Body of pancreas (tissue), 4 donors: ENCODE measurements at places on chromosomes 7 and 10.

GRCh38 chr7:1175967-1176851 lies 16.2 kb upstream of the ZFAND2A start:
- DNase-seq = peak; percentile 89

DNA sequence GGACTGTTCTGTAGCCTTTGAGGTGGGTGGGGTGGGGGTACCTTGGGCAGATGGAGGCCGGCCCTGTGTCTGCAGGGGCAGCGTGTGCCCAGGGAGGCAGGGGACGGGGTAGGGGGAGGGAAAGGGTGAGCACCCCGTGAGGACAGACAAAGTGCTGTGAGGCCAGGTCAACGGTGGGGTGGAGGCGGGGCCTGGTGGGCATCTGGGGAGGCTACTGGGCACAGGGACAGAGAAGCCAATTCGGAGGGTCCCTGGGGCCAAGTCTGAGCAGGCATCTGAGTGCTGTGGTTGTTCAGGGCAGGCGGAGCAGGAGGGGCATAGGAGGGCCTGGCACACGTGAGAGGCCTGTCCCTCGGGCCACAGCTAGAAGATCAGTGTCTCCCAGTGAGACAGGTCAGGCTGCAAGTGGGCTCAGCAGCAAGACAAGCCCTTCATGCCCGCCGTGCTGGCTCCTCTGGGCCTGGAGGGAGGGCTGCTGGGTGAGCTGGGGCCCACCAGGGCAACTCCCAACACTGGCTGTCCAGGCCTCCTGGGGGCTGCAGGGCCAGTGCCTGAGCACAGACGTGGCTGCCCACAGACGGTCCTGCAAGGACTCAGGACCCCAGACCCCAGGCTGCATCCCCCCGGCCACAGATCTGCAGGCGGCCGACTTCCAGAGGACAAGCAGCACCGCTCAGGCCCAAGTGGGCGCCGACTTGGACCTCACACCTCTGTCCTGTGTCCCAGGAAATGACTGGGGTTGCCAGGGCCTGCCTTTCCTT lies 26.4 kb upstream of the KNDC1 start:
- DNase-seq = no peak

GRCh38 chr7:146636581-146636980 lies 520.0 kb downstream of the CNTNAP2 start:
- no peak for DNase-seq

- DNase-seq = no peak
Observed at GRCh38 chr10:112456533-112456932, 9.5 kb downstream of the VTI1A start.

GRCh38 chr10:131971591-131971990 lies 10.1 kb downstream of the BNIP3 start:
- no peak for DNase-seq

DNA sequence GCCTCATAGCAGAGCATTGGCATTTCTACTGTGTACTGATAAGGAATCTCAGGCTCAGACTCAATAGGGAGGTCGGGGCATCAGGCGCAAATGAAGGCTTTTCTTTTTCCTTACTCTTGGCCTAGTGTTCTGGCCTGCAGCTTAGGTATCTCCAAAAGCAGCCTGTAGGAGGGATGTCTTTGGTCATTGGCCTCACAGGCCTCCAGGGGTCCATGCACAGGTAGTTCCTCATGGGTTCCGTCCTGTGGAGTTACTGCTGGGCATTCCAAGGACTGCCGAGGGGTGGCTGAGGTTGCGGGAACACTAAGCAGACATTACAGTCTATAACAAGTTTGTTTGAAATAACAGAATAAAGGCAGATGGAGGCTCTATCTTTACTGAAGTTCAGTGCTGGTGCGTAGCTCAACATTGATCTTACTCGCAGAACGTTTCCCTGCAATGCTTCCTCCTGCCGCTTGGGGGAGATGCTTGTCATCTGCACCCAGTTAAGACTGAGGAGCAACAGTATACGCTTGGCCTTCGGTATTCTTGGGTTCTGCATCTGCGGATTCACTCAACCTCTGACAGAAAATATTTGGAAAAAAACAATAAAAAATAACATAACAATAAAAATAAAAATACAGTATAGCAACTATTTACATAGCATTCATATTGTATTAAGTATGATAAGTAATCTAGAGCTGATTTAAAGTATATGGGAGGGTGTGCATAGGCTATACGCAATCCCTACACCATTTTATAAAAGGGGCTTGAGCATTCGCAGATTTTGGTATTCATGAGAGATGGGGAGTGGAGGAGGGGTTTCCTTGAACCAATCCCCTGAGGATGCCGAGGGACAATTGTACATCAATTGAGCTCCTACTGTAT lies 58.9 kb downstream of the SH2D4B start:
- DNase-seq = peak; percentile 18

DNA sequence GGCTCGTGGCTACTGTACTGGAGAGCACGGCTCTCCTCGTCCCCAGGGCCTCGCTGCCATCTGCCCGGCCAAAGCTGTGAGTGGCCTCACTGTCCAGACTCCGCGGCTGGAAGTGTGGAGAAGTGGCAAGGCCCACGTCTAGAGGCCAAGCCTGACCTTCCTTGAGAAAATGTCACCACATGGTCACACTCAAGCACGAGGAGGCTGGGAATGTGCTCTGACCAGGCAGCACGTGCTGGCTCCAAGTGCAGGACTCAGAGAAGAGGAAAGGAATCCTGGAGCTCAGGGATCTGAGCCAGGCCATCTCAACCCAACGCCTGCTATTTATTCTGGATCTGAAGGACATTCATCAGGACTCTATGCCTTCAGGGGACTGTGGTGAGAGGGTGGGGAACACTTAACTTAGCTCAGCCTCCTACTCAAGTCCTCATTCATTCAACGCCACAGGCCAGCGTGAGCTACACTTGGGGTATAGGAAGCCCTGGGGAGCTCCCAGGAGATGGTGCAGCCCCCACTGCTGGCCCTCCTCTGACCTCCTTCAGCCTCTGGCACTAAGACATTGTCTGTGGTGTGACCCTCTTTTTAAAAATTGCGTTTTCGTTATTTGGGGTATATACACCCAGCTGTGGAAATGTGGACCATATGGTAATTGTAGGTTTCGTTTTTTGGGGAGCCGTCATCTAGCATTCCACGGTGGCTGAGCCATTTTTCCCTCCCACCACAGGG lies 29.0 kb downstream of the EN2 start:
- no peak for DNase-seq

DNA sequence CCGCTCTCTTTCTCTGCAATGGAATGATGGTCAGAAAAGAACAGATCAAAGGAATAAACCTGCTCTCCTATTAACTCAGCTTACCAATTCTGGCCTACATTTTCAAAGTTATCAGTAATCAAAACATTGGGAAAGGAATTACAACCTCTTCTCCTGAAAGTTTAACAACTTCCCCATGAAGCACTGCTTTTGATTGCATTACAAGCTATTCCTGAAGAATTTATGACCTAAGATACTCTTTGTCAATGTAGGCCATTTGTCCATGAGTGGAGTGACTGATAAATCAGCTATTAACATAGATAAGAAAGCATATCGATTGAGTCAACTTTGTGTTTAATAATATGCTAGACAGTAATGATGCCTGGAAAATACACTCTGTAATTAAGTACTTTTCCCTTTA lies 271.7 kb upstream of the C7orf33 start:
- no peak for DNase-seq

GRCh38 chr7:148187471-148187870 lies 403.1 kb upstream of the C7orf33 start:
- DNase-seq = no peak

GRCh38 chr10:14062528-14063260 lies 268.0 kb downstream of the FRMD4A start:
- DNase-seq = no peak

- DNase-seq = no peak
Observed at GRCh38 chr10:11150879-11151415, 133.3 kb downstream of the CELF2 start.

- no peak for DNase-seq
Observed at GRCh38 chr7:143280160-143280559, 4.6 kb upstream of the TMEM139 start.

DNA sequence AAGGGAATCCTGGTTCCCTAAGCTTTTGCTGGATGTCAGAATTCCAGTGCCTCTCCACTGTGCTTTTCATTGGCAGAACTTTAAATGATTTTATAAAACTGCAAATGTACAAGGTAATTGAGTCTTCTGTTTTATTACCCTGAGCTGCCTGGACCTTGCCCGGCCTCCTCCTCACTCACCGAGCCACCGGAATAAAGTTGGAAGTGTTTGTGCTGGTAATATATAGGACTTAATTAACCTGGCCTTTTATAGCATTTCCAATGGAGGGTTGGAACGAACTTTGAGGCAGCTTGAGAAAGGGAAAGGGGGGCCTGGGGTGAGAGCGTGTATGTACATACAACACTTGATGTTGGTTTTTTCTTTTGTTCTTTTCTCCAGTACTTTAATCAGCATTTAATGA lies 43.4 kb downstream of the ZNF503 start:
- no peak for DNase-seq

DNA sequence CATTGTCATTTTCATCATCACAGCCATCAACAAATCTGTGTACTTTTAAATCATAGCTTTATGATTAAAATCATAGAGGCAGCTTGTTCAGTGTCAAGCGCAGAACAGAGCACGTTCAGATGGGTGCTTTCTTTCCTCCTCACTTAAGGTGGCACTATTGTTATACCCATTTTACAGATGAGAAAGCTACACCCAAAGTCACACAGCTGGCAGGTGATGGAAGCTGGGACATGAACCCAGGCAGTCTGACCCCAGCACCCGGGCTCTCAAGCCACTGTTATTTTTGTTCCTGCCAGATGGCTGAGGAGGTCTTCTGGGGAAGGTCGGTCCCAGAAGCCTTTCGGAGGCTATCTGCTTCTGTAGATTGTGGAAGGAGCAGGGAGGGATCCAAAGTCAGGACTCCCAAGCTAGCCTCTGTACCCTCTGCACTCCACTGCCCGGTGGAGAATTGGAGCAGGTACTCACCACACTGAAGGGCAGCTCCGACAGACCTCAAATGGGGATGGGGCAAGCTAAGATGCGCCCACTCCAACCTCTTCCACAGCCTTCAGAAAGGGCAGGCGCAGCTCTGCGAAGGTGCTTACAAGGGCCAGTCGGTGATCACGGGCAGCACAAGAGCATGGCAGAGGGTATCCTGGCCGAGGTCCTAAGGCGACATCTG lies 610 bp downstream of the AVPI1 start:
- DNase-seq = no peak

DNA sequence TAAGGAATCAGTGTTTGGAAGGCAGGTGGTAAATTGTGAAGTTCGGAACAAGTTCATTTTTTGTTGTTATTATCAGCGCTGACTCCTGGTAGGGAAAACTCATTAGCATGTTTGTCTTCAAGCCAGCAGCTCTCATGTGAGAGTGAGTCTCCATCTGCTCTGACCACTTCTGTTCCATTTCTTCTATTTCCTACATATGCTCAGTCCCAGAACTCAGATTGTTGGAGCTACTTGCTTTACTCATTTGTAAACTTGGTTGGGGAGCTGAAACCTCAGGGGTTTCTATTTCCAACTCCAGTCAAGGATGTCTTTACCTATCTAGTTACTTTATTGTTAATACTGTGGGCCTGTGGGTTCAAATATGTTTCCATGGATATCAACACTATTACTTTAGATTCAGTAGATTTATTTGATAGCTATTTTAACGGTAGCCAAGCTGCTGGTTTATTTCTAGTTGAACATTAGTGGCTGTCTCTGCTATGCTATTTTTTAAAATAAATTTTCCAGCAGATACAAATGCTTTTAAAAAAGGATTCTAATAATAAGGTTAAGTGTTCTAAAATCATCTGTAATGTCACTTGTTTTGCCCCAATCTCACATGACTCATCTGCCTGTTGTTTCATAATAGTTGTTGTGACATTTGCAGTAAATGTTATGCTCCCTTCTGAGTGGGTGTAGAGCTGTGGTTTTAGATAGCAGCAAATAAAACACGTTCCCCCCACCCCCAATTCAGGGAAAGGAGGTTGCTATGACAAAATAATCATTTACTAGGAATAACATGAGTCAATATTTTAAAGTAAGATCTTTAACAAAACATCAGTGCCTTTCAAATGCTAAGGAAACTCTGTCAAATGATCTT lies 143.3 kb downstream of the HDAC9 start:
- no peak for DNase-seq

GRCh38 chr10:22156750-22157149 lies 61.1 kb downstream of the EBLN1 start:
- no peak for DNase-seq

DNA sequence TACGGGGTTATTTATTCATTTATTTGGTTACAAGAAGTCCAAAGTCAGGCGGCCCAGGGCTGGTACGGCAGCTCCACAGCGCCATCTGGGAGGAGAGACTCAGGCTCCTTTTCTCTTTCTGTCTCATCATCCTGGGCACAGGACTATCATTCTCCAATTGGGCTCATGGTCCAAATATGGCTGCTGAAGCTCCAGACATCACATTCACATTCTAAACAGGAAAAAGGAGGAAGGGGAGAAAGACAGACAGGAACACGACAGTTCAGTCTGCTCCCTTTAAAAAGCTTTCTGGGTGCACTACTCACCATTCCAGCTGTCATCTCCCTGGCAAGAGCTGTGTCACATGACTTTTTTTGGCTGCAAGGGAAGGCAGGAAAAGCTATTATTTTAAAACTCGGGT lies 74.4 kb upstream of the PDZD8 start:
- no peak for DNase-seq

DNA sequence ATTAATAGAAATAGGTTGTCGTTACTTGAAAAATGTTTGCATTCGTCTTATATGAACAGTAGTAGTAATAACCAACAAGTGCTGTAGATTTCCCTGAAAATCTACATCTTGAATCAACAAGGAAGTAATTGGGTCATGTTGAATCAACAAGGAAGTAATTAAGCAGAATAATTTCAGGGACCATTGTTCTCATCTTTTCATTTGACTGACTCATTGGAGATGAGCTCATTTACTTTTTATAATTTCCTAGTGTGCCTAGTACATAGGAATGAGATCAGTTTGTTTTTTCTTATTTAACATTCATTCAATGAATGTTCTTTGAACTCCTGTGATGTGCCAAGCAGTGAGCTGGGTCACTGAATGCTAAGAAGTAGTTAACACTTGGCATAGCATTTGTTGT lies 8.2 kb downstream of the CLDN12 start:
- DNase-seq = no peak

GRCh38 chr10:92829786-92830377 lies 18.4 kb upstream of the EXOC6 start:
- no peak for DNase-seq
